ENCODE measurements at places on chromosomes 5 and 9. TPM values are rescaled to one million over a fixed set of nuclear protein-coding genes. Genes with fewer than 3 reads are reported as not detected.

Gene NADK2
- total RNA-seq: 58.9 TPM

Gene MYOZ3
- 11.1 TPM for total RNA-seq

Gene MEF2C
- 102 TPM for total RNA-seq

Gene DENND4C
- total RNA-seq: 180 TPM

Gene MACIR
- 35.3 TPM for total RNA-seq

Gene PCA3
- 0.27 TPM for total RNA-seq

Gene LVRN
- 2.0 TPM for total RNA-seq

Gene PARP8
- 19.0 TPM for total RNA-seq

Gene SIT1
- total RNA-seq: not detected

Gene CDH10
- 7.0 TPM for total RNA-seq

Gene CARTPT
- total RNA-seq: not detected

Gene SLC6A18
- not detected for total RNA-seq

Gene FOXD4L3
- not detected for total RNA-seq
